T47D (cell line): ENCODE measurements at places on chromosomes 2 and 18.

DNA sequence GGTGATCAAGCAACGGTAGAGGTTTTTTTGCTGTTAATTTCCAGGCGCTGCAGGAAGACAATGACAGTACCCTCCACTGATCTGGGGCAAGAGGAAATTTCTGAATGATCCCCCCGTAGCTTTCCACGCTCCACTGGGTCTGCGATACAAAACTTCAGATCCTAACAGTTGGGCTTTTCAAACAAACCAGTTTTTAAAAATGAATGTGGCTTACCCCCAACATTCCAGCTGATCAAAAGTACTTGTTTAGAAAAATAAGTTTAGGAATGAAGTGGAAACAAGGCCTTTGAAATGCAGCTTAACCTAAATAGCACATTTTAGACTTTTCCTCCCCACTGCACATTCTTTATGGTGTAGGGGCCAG lies 5.7 kb downstream of the ZFP36L2 start:
- peak; percentile 6 for DNase-seq

DNA sequence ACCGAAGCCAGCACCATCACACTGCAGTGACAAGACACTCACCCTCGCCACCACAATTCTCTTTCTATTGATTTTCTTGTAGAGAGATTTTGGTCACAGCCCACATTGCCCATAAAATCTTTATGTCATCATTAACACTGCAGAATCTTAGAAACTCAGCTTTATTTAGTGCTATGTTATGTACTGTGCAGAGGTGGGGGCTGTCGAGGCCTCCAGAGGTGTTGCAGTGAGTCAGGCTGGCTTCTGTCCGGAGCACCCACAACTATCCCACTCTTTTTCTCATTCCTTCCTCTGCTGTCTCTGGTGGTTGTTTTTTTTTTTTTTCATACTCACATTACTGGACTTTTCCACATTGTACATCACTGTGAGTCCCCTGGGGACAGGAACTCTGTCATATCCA lies 677.4 kb upstream of the HS6ST1 start:
- DNase-seq: no peak

- DNase-seq: no peak
These were observed 367.9 kb downstream of the THSD7B start for GRCh38 chr2:137133225-137133624.

GRCh38 chr2:81304154-81304830 lies 999.7 kb upstream of the LRRTM1 start:
- DNase-seq: no peak

- DNase-seq: peak; percentile 56
These were observed 98.0 kb upstream of the MGAT4A start for GRCh38 chr2:98828793-98829371.

- DNase-seq: no peak
These were observed 937 bp downstream of the EGR4 start for GRCh38 chr2:73292316-73292905.

- DNase-seq: no peak
These were observed 17.0 kb downstream of the VRK2 start for GRCh38 chr2:58063641-58064040.

- DNase-seq: no peak
These were observed 44.7 kb downstream of the ADAM23 start for GRCh38 chr2:206488053-206488452.

DNA sequence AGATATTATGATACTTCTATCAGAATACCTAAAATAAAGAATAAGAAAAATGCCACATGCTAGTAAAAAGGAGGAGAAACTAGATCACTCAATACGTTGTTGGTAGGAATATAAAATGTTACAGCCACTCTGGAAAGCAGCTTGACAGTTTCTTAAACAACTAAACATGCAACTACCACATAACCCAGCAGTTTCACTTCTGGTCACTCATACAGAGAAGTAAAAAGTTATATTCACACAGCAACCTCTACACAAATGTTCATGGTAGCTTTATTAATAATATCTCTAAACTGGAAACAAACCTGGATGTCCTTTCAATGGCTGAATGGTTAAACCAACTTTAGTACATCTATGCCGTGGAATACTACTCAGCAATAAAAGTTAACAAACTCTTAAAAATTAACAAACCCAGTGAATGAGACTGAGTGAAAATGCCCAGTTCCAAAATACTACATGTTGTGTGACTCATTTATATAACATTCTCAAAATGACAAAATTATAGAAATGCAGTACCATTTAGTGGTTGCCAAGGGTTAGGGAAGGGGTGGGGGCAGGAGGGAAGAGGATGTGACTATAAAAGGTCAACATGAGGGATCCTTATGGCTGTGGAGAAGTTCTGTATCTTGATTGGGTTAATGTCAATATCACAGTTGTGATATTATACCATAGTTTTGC lies 124.1 kb downstream of the MMADHC start:
- no peak for DNase-seq

- DNase-seq: no peak
These were observed 134.3 kb upstream of the DSEL start for GRCh38 chr18:67650686-67651385.

GRCh38 chr2:109448946-109449788 lies 164.6 kb downstream of the SEPTIN10 start:
- DNase-seq: peak; percentile 49

DNA sequence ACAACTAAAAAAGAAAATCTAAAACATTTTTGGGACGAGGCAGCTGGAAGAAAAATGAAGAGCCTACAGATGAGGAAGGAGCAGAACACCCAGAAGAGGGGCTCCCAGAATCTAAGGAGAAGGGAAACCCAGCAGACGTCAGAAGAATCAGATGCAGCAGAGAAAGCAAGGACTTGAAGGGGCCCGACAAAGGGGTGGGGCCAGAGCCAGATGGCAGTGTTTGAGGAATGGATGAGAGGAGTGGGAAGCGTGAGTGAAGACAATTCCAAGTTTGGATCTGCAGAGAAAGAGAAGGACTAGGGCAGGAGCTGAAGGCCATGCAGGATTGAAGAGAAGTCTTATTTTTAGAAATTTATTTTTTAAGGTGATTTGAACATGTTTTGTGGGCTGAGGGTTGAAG lies 19.3 kb downstream of the PTMA start:
- no peak for DNase-seq

GRCh38 chr2:185241556-185241955 lies 497.0 kb upstream of the FSIP2 start:
- DNase-seq: no peak

GRCh38 chr2:72969706-72970105 lies 52.4 kb downstream of the EMX1 start:
- no peak for DNase-seq

DNA sequence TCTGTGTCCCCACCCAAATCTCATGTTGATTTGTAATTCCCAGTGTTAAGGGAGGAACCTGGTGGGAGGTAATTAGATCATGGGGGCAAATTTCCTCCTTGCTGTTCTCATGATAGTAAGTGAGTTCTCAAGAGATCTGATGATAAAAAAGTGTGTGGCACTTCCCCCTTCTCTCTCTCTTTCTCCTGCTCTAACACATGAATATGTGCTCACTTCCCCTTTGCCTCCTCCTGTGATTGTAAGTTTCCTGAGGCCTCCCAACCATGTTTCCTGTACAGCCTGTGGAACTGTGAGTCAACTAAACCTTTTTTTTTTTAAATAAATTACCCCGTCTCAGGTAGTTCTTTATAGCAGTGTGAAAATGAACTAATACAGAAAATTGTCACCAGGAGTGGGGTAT lies 380.0 kb downstream of the MEIS1 start:
- no peak for DNase-seq

DNA sequence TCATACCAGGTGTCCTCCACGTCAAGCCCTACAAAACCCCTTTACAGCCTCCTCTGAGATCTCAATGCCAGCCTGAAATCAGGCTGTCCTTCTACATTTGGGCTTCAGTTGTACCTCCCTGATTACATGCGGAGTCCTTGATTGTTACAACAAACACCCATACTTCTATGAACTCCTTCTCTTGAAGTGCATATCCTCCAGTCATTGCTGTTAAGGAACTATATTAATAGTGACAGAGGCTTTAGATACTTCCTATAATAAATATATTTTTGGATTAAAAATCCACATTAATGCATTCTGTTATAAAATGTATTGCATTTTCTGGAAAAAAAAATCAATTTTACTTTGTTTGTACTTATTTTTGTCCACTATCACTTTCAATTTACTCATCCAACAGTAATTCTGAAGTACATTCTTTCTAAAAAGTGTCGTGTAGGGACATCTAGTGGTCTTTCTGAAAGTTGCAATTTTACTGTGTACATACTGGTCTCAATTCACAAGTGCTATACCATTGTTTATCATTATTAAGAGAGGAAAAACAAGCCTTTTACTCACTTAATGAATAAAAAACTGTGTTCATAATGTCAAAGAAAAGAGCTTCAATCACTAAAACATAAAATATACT lies 316.4 kb downstream of the DSEL start:
- no peak for DNase-seq

DNA sequence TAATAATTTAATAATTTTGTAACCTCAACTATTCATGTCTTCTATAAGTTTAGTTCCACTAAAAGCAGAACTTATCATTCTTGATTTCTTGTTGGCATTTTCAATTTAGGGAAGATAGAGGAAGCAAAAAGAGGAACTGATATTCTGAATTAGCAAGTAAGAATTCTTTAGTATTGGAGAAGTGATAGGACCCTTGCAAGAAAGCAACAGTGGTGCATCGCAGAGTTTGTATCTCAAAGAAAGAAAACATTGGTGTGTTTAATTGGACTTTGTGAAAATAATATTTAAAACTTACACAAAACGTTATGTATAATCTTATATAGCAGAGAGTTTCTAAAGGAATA lies 36.5 kb upstream of the TNFRSF11A start:
- DNase-seq: no peak

DNA sequence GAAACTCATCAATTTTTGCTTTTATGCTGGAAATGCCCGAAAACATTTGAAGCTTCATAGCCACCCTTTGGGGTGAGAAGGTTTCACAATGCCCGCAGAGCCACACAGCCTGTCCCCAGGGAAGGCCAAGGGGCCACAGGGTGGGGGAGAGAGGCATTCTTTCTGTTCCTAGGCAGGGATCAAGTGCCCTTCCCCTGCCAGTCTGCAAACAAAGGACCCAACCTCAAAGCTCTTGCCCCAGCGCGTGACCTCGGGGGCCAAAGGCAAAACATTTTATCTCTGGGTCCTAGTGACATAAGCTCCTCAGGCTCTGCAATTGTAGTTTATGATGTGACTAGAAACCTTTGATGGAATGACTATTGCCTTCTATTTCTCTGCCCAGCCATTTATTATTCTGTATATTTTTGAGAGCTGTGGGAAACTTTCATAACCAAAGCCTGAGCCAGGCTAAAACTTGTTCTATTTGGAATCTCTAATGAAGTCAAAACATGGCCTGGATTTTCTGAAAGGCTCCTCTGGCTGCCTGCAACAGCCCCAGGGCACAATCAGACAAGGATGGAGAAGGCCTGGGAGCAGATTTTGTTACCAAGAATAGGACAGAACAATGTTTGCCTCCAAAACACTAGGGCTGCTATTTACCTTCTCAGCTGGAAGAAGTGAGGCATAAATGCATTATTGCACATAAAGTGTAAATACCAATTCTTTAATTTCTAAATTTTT lies 137.2 kb upstream of the KCTD1 start:
- peak; percentile 48 for DNase-seq

- DNase-seq: no peak
These were observed 99.3 kb upstream of the LRATD1 start for GRCh38 chr2:14533131-14533757.

DNA sequence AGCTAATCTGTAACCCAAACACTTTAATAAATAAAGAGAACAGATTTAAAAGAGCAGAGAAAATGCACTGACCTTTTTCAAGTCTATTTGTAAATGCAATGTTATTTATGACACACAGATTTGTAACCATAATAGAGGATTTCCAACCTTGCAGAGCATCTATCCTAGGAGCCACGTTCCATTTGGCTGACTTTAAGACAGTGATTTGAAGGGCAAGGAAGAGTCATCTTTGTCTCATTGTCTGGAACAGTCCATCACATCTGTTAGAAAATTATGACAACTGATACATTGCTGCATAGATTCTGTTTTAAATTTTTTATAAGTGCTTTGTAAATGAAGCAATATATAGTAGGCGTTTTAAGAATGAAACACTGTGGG lies 90.8 kb upstream of the L3MBTL4 start:
- no peak for DNase-seq

- peak; percentile 29 for DNase-seq
These were observed 469.4 kb upstream of the SMIM21 start for GRCh38 chr18:75896865-75897264.

GRCh38 chr18:79371561-79372121 lies 24.1 kb upstream of the NFATC1 start:
- no peak for DNase-seq

DNA sequence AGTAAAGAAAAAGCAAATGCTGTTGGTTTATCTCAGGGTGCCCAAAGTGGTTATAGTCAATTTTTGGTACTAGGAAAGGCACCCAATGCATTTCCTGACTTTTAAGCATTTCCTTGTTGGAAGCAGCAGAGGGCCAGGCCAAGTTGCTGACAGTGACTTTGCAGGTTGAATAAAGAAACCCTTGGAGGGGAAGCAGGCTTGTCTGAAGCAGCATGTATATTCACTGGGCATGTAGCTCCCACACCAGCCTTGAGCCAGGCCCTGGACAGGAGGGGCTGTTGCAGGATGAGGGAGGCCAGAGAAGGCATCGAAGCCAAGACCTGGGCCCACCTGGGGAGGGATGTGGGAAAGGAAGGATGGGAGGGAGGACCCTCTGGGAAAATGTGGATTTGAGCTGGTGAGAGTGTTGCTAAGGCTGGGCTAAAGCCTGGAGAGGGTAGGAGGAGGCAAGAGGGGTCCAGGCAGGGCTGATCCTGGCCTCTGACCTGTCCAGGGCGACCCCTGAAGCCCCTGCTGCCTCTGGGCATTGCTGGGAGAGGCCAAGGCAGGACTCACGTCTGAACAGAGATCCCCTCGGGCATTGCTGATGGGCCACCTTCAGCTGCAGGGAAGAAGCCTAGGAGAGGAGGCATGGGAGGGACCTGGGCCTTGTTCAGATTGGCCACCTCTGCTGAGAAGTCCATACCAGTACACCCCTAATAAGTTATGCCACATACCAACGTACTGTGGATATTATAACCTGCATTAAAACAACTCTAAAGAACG lies 79.6 kb downstream of the STPG4 start:
- DNase-seq: no peak

DNA sequence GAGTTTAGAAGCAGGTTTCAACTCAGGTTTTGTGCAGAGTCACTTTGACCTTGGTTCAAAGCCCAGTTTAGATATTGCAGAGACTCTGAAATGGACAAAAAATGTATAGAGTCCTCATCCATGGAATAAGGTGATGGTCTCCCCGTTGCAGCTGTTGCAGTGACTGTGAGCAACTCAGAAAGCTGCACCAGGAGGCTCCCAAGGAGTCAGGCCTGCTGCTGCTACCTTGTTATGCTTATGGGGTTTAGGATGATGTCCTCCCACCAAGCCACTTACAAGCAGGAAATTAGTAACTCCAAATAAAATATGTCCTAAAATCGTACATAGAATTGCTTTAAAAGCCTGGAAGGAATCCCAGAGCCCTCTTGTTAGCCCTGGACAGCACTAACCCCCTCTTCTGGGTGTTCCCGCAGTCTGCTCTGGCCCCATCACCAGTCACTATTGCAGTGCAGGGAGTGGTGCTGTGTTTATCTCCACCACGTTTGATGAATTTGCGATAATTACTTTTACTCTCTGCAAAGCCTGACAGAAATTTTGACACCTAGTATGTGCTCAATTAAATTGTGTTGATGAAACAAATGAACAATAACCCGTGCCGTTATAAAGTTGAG lies 189.0 kb downstream of the CNTNAP5 start:
- no peak for DNase-seq

GRCh38 chr2:37414470-37414949 lies 70.1 kb downstream of the QPCT start:
- peak; percentile 67 for DNase-seq

- no peak for DNase-seq
These were observed 512.4 kb upstream of the ID2 start for GRCh38 chr2:8169443-8169842.
